ENCODE measurements at places on chromosomes 2 and 18. TPM values are rescaled to one million over a fixed set of nuclear protein-coding genes. Genes with fewer than 3 reads are reported as not detected.

DNA sequence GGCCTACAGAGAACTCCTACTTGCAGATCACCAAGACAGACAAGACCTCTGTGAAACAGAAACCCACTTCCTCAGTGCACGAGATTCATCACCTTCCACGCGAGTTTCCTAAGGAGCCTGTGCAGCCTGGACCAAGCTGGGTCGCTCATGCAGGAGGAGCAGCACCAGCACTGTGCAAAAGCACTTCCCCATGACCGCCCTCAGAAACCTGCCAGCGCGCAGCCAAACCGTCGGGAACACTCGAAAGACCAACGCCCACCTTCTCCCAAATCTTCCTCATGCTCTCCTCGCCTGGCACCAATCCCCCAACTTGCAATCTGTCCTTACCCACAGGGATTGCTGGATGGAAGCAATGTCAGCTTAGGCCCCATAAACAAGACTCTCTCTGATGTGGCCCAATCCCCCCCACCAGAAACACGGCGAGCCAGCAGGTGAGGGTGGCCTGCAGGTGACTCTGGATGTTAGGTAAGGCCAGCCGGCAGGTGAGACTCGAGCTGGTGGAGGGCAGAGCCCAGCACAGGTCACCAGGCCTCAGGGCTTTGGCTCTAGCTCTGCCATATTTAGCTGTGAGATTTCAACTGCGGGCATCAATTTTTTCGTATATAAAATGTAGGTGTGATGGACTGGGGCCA, 69.4 kb downstream of the PXDN start:
- H3K27me3 ChIP-seq = peaks cover 3% of the 10 kb centered on the region
- DNase-seq = no peak
- no peak overlapping the region for H3K4me3 ChIP-seq
- no peaks in the 10 kb centered on the region for H3K36me3 ChIP-seq
- no peak overlapping the region for H3K27ac ChIP-seq

- DNase-seq = no peak
- H3K4me1 ChIP-seq = no peaks in the 10 kb centered on the region
- H3K27ac ChIP-seq = no peak overlapping the region
- no peak overlapping the region for H3K4me3 ChIP-seq
- H3K36me3 ChIP-seq = peaks cover 3% of the 10 kb centered on the region
- H3K27me3 ChIP-seq = peaks cover 8% of the 10 kb centered on the region
These were observed 37.7 kb downstream of the ID2 start for GRCh38 chr2:8719528-8719927.

The PDE6D gene
- total RNA-seq = 34.1 TPM

DNA sequence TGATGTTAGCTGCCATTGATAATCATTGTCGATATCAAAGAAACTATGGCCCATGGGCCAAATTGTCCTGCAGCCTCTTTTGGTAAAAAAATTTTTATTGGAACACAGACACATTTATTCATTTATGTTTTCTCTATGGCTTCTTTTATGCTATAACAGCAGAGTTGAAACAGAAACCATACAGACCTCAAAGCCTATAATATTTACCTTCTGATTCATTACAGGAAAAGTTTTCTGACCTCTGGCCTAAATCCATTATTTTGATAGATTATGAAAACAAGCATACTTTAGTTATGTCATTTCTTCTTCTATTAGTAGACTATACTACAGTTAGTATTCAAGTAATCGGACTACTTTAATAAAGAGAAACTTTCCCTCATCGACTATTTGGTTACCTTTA, 349.7 kb upstream of the GALNT5 start:
- peaks cover 13% of the 10 kb centered on the region for H3K27me3 ChIP-seq
- DNase-seq = no peak
- H3K27ac ChIP-seq = no peak overlapping the region
- H3K4me1 ChIP-seq = peaks cover 5% of the 10 kb centered on the region
- H3K36me3 ChIP-seq = no peaks in the 10 kb centered on the region

- no peaks in the 10 kb centered on the region for H3K4me1 ChIP-seq
- peaks cover 64% of the 10 kb centered on the region for H3K27me3 ChIP-seq
- H3K36me3 ChIP-seq = no peaks in the 10 kb centered on the region
- no peak for DNase-seq
- H3K27ac ChIP-seq = no peak overlapping the region
- H3K4me3 ChIP-seq = no peak overlapping the region
These were observed 51.6 kb upstream of the ZNF532 start for GRCh38 chr18:58813105-58813504.

DNA sequence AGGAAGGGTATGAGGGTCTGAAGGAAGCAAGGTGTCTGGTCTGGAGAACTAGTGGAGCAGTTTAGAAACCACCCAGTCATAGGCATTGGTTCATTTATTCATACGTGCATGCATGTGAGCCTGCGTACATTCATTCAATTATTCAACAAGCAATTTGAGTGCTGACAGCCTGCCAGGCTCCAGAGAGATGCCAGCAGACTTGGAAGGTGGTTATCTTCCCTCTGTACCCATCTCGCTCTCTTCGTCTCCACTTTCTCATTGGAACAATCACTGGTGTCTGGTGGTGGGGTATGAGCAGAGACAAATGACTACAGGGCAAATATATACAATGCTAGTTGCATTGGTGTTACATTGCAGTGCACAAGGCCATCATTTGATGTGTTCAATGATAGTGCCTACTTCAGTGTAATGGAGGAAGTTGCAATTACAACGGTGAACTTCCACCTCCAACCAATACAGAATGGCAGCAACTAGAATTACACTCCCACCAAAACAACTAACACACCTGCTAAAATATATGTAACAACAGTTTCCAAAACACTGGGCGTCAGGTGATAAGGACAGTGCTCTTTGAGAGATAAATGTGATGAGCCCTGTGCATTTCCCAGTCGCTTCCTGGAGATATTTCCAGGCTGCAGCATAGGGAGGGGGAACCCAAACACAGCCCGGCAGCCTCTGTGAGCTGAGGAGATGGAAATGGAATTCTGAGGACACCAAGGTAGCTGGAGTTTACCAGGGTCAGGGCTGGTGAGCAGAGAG, 32.6 kb upstream of the CNGA3 start:
- H3K36me3 ChIP-seq = no peaks in the 10 kb centered on the region
- H3K27ac ChIP-seq = no peak overlapping the region
- DNase-seq = no peak
- peaks cover 31% of the 10 kb centered on the region for H3K27me3 ChIP-seq
- H3K4me3 ChIP-seq = no peak overlapping the region

DNA sequence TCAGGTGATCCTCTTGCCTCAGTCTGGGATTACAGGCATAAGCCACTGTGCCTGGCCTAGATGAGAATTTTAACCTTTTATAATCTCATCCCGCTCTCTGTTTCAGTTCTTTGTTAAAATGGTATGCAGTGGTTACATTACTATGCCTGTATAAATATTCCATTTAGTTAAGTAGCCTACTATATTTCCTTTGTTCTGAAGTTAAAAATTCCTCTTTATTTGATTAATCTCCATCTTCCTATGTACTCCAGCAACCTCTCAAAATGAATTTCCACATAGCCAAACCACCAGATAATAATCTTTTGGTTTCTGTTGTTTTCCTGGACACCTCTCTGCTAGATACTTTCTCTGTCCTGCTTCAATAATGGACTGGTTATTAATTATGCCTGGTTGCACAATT, 15.8 kb downstream of the RAB10 start:
- peaks cover 40% of the 10 kb centered on the region for H3K36me3 ChIP-seq
- H3K4me3 ChIP-seq = no peak overlapping the region
- no peak for DNase-seq
- H3K27ac ChIP-seq = no peak overlapping the region
- no peaks in the 10 kb centered on the region for H3K27me3 ChIP-seq

GRCh38 chr2:206464597-206464996, 21.3 kb downstream of the ADAM23 start:
- H3K27ac ChIP-seq = no peak overlapping the region
- H3K4me1 ChIP-seq = no peaks in the 10 kb centered on the region
- H3K36me3 ChIP-seq = no peaks in the 10 kb centered on the region

- H3K27me3 ChIP-seq = peaks cover 13% of the 10 kb centered on the region
- no peak overlapping the region for H3K4me3 ChIP-seq
- no peak for DNase-seq
- H3K27ac ChIP-seq = no peak overlapping the region
- no peaks in the 10 kb centered on the region for H3K36me3 ChIP-seq
These were observed 149.6 kb downstream of the LAMA3 start for GRCh38 chr18:23838801-23839366.

The ASIC4 gene
- 0.09 TPM for total RNA-seq

- no peak overlapping the region for H3K27ac ChIP-seq
- H3K4me3 ChIP-seq = no peak overlapping the region
- DNase-seq = no peak
- H3K36me3 ChIP-seq = peaks cover 37% of the 10 kb centered on the region
- H3K27me3 ChIP-seq = no peaks in the 10 kb centered on the region
- peaks cover 57% of the 10 kb centered on the region for H3K4me1 ChIP-seq
These were observed 12.6 kb downstream of the MBP start for GRCh38 chr18:77119851-77120491.

GRCh38 chr2:214069254-214069653, 341.6 kb upstream of the VWC2L start:
- H3K27ac ChIP-seq = no peak overlapping the region
- H3K36me3 ChIP-seq = no peaks in the 10 kb centered on the region
- no peak overlapping the region for H3K4me3 ChIP-seq
- H3K27me3 ChIP-seq = no peaks in the 10 kb centered on the region
- no peaks in the 10 kb centered on the region for H3K4me1 ChIP-seq

The ABHD3 gene
- 52.8 TPM for total RNA-seq

The IL1A gene
- total RNA-seq = not detected

DNA sequence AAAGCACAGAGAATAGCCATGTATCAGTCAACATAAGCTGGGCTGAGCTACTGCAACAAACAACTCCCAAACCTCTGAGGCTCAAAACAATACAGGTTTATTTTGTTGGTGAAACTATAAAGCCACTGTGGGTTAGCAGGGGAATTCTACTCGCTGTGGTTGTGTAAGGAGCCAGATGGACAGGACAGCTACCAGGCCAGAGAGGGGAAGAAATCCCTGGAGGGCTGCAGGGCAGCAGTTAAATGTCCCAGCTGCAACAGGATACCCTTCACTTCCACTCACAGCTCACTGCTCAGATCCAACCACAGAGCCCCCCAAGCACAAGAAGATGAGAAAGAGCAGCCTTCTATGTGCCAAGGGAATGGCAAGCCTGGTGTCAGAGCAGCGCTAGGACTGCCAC, 245.9 kb upstream of the RAB6C start:
- no peak for DNase-seq
- no peak overlapping the region for H3K4me3 ChIP-seq
- H3K27me3 ChIP-seq = no peaks in the 10 kb centered on the region
- no peaks in the 10 kb centered on the region for H3K4me1 ChIP-seq
- H3K27ac ChIP-seq = no peak overlapping the region
- no peaks in the 10 kb centered on the region for H3K36me3 ChIP-seq

GRCh38 chr2:168658706-168659105, 143.7 kb upstream of the NOSTRIN start:
- no peak for DNase-seq
- no peaks in the 10 kb centered on the region for H3K4me1 ChIP-seq
- no peaks in the 10 kb centered on the region for H3K27me3 ChIP-seq

The DNAH7 gene
- total RNA-seq = not detected

DNA sequence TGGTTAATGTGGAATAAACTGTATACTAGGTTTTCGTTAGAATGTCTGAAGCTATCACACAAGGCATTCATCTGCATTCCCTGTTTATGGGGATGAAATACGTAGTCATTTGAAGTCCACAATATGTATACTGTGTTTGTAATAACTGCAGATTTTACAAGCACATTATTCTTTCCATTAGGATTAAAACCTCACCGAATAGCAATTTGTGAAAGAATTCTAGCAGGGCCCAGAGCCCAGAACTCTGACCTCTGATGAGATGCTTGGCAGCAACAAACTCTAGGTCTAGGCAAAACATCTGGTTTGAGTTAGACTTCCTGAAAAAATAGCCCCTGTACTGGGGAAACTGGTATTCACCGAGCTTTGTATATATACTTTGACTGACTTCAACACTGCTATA, 158.2 kb downstream of the SRBD1 start:
- DNase-seq = no peak
- H3K4me3 ChIP-seq = no peak overlapping the region
- H3K27ac ChIP-seq = no peak overlapping the region
- H3K36me3 ChIP-seq = peaks cover 2% of the 10 kb centered on the region
- no peaks in the 10 kb centered on the region for H3K27me3 ChIP-seq

The POTEI gene
- total RNA-seq = not detected

The UGT1A4 gene
- not detected for total RNA-seq

The HTR2B gene
- not detected for total RNA-seq

The ARHGAP25 gene
- total RNA-seq = 117 TPM

DNA sequence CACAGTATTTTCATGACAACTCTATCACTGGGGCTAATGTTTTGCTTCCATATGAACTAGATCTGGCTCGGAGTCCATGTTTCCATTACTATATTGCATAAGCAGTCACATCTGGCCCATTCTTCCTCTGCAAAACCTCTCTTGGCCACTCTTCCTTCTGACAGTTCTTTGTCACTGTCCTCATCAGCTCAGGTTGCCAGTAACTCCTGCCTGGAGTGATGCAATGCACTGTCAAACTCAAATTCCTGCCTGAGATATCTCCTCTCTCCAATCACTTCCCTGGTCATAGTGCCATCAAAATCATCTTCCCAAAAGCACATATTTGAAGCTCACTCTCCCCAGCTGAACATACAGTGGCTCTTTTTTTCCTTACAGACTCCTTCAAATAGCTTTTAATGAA, 66.1 kb downstream of the COLEC12 start:
- H3K36me3 ChIP-seq = no peaks in the 10 kb centered on the region
- H3K4me1 ChIP-seq = no peaks in the 10 kb centered on the region
- no peak overlapping the region for H3K27ac ChIP-seq
- H3K27me3 ChIP-seq = peaks cover 11% of the 10 kb centered on the region
- H3K4me3 ChIP-seq = no peak overlapping the region

The KIF5C gene
- 13.3 TPM for total RNA-seq

DNA sequence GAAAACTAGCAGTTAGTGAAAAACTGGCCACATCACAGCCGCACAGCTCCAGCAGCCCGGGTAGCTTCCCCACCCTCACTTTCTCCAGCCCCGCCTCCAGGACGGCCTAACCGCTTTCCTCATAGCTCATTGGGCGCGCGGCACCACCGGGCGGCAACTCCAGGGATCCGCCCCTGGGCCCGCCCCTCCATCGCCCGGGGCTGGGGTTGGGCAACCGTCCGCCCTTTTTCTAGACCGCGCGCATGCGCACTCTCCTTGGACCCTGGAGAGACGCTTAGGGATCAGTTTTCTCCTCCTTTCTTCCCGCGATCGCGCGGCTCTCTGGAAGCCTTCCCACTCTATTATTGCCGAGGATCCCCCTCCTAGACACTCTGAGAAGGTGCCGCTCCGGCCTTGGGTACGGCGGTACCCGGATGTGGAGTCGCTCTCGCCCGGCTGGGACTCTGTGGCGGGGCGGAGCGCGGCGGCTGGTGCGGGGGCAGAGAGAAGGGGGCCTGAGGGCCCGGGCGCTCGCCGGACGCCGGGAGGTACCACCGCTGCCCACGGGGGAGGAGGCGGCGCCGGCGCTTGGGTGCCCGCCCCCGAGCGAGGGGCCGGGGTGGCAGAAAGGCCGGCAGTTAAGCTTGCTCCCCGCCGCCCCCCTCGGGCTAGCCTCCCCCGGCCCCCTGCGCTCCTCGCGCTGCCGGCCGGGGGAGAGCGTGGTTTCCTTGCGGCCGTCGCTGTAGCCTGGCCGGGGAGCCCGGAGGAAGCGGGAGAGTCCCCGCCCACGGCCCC, at the start of gene MIB1:
MIB1 (plus strand) TSS at position 255 of the 774 bp plus-strand sequence. CDS start 792 bp downstream, outside the sequence.
- DNase-seq = peak; percentile 99
- H3K36me3 ChIP-seq = peaks cover 9% of the 10 kb centered on the region
- peak within 1 kb of the TSS; percentile 95 for H3K27ac ChIP-seq
- H3K27me3 ChIP-seq = peaks cover 10% of the 10 kb centered on the region
- peak within 1 kb of the TSS; percentile 92 for H3K4me3 ChIP-seq
- peaks cover 33% of the 10 kb centered on the region for H3K4me1 ChIP-seq
